ENCODE measurements at places on chromosomes 4 and X.

DNA sequence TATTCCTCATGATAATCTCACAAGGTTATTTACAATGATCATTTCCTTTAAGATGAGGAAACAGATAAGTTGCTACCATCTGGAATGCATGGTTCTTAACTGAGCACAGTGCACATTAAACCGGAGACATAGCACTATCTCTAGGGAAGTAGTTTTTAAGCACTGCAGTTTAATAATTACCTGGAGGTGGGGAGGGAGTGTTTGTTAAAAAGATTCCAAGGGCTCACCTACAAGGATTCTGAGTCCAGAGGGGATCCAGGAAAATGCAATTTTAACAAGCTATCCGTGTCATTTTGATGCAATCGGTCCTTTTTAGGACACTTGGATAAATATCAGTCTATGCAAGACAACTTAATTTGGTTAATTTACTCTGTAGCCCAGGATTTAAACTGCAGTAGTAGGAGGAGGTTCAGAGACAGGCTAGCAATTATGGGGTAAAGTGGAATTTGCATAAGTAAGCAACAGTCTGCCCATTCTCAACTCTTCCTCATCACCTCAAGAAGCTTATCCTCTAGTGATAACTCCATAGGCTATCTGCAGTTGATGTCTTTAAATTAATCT, 2.8 kb upstream of the PDLIM5 start:
- no peak for DNase-seq

DNA sequence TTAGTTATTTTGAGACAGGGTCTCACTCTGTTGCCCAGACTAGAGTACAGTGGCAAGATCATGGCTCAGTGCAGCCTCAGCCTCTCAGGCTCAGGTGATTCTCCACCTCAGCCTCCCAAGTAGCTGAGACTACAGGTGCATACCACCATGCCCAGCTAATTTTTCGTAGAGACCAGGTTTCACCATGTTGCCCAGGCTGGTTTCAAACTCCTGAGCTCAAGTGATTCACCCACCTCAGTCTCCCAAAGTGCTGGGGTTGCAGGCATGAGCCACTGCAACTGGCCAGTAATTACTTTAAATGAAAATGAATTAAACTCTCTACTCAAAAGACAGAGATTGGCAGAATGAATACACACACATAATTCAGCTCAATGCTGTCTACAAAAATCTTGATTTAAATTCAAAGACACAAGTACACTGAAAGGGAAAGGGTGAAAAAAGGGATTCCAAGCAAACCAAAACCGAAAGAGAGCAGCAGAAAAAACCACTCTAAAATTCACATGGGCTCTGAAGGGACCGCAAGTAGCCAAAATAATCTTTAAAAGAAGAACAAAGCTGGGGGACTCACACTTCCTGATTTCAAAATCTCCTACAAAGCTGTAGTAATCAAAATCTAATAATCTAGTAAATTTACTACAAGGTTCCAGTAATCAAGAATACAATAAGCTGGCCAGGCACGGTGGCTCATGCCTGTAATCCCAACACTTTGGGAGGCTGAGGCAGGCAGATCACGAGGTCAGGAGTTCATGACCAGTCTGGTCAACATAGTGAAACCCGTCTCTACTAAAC, 11.8 kb upstream of the SPON2 start:
- DNase-seq: no peak

GRCh38 chrX:1491851-1492349, 39.2 kb upstream of the ASMTL start:
- DNase-seq: no peak

- DNase-seq: peak; percentile 35
These were observed 752 bp downstream of the SEPTIN11 start for GRCh38 chr4:76950052-76950955.

GRCh38 chr4:118346495-118346894, 6.3 kb downstream of the PRSS12 start:
- no peak for DNase-seq

DNA sequence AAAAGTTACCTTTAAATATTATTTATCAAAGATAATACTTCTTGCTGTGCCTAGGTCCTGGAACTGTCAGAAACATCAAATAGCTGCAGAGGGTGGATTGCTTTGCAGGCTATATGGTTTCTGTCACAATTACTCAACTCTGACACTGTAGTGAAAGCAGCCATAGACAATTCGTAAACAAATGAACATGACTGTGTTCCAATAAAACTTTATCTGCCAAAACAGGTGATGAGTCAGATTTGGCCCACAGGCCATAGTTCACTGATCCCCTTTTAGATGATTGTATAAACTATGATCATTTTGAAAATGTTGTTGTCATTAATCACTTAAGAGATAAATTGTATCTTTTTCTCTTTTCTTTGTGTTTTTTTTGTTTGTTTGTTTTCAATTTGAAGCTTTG, 8.4 kb upstream of the MEPE start:
- DNase-seq: no peak

DNA sequence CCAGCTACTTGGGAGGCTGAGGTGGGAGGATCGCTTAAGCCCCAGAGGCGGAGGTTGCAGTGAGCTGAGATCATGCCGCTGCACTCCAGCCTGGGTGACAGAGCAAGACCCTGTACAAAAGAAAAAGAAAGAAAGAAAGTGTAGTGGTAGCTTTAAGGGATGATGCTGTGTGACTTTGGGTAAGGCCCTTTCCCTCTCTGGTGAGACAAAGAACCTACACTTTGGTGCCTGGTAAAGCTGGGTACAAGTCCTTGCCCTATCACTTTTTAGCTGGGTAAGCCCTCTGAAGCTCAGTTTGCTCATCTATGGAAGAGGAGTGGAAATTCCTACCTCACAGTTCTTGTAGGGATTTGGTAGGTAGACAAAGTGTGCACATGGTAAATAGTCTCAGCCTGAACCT, 1.7 kb upstream of the IQSEC2 start:
- no peak for DNase-seq

GRCh38 chrX:74525116-74525515, 89.3 kb downstream of the RLIM start:
- no peak for DNase-seq

DNA sequence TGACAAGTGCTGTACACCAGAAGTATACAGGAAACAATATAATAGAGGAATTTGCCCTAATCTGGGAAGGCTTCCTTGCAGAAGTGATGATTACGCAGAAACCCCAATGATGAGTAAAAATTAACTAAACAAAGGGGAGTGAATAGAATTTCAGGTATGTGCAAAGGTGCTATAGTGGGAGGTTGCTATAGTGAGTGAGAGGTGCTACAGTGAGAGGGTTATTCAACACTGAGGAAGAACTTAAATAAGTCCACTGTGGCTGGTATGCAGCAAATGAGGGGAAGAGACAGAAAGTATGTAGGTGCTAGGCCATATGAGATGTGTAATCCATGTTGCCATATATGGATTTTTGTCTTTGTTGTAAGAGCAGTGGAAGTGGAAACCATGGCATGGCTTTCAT, 69.5 kb downstream of the TRIM2 start:
- no peak for DNase-seq

DNA sequence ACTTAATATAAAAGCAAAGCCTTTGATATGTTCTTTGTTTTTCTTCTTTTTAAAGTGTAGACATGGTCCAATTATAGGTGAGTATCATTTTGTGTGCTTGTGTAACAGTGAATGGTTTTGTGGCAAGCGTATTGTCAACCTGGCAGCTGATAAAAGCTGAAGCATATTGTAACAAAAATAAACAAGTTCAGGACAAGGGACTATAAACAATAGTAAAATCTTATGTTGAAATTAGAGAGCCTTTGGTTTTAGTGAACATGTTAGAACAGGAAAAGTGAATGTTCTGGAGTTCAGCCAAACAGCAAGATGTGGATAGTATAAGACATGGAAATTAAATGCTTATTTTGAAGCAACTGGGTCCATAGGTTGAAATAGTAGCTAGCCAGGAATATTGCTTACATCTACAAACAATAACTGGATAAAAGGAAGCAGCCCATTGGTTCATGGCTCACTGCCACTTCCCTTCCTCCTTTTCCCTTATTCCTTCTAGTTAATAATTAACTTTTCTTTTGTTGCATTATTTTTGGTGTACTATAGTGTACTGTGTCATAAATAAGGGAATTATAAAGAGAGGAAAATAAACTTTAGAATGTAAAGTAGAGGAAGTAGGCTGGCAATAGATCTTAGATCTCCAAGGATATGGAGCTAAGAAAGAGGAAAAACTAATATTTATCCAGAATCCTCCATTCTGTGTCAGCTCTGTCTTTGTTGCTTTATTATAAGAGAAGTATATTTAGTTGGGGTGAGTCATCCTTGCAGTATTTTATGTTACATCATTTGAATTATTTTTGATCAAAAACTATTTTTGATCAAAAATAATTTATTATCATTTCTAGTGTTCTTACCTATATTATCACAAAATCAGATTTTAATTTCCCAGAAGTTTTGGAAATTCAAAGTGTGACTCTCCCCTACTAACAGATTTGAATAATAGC, 65.6 kb downstream of the MRPL1 start:
- DNase-seq: peak; percentile 28

- no peak for DNase-seq
These were observed 21.4 kb downstream of the SH3RF1 start for GRCh38 chr4:169249214-169249973.

DNA sequence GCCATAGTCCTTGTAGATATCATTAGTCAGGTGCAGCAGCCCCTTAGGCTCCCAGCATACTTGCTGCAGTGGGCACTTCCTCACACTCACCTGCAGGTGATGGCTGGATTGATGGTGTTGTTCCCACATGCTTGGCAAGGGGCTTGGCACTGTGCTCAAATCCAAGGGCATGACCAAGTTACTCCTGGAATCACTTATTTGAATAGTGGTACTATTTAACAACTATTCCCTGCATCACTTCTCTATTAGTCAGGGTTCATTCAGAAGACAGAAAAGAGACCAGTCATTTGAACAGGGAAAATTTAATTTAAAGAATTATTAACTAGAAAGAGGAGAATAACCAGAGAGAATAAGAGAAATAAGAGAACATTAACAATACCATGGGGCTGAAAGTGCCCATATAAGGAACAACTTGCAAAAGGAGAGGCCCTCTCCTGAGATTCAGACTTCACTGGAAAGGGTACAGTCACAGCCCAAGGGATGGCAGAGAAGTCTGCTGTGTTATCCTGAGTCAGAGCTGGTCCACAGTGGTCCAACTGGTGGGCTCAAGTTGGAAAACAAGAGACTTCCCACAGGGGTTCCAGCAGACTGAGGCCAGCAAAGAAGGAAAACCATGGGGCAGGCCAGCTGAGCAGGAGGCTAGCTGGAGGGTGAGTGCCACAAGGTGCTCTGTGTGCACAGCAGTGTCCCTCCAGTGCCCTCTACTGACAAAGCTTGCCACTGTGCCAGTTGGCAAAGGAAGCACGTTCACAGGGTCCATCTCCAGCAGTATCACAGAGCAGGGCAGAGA, 9.8 kb downstream of the SPP1 start:
- peak; percentile 14 for DNase-seq

GRCh38 chrX:10722851-10723250, 102.5 kb upstream of the MID1 start:
- peak; percentile 30 for DNase-seq

GRCh38 chr4:102843938-102844337, 16.6 kb upstream of the UBE2D3 start:
- DNase-seq: no peak

Measured in HuH-7 (cell line).